ENCODE measurements at places on chromosomes 6 and 20.

DNA sequence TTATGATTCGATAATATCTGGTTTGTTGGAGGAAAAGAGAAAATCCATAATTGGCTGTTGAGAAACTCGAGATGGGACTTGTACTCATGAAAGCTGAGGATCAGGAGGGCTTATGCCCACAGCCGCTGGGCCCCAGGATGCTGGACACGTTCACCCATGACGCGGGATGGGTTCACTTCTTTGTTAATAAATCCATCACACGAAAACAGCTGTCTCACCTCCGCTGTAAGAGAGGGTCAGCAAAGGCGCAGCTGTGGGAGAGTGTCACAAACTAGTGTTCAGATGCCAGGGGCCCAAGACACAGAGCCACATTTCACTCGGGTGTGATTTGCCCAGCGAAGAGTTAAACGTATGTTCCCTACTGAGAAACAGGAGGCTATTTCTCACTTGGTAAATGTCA, 315.1 kb downstream of the THBS2 start:
- no peak for DNase-seq

DNA sequence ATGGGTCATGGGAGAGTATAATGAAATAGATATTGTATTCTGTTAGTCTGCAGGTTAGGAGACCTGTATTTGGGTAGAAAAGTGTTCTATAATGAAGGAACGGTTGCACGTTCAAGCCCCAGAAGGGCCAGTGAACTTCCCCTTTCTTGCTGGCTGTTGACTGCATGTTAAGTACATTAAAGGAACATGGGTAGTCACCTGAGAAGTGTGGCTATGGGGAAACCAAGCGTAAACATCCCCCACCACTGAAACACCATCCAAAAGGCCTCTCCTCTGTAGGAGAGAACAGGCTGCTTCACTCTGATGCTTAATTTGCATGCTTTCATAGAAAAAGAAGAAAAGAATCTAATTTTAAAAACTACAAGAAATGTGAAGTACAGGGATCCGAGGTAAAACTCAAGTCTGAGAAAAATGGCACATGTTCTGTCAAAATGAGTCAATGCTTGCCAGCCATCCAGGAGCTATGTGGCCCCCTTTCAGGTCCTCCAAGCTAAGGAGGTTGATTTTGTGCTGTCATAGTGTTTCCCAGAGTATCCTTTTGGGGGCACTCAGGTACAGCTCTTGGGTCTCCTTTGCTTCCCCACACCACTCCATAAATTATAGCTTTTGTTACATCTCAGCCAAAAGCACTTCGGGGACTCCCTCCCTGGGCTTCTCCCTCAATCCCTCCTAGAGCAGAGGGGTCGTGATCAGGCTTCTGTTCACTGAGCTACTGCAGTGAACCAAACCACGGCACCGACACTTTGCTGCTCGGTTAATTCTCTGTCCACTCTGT, 283.7 kb upstream of the AGPAT4 start:
- no peak for DNase-seq

DNA sequence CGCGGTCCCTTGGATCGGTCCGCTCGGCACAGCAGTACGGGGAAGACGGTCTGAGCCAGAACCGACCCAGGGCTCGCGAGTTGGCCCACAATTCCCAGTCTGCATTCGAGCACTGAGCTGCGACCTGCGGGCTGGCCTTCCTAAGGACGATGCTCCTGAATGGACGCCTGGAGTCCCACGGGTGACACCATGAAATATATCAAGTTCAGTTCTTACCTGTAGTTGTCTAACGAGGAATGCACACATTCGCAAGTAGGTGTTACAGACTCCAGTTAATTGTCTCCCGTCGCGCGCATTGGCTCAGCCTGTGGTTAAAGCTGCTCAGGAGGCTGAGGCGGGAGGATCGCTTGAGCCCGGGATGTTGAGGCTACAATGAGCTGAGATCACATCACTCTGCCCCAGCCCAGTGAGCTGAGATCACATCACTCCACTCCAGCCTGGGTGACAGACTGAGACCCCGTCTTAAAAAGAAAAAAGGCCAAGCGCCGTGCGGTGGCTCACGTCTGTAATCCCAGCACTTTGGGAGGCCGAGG, 802 bp downstream of the PEX7 start:
- DNase-seq: no peak

GRCh38 chr6:27693766-27694546, 218.2 kb downstream of the OR2B2 start:
- DNase-seq: no peak

DNA sequence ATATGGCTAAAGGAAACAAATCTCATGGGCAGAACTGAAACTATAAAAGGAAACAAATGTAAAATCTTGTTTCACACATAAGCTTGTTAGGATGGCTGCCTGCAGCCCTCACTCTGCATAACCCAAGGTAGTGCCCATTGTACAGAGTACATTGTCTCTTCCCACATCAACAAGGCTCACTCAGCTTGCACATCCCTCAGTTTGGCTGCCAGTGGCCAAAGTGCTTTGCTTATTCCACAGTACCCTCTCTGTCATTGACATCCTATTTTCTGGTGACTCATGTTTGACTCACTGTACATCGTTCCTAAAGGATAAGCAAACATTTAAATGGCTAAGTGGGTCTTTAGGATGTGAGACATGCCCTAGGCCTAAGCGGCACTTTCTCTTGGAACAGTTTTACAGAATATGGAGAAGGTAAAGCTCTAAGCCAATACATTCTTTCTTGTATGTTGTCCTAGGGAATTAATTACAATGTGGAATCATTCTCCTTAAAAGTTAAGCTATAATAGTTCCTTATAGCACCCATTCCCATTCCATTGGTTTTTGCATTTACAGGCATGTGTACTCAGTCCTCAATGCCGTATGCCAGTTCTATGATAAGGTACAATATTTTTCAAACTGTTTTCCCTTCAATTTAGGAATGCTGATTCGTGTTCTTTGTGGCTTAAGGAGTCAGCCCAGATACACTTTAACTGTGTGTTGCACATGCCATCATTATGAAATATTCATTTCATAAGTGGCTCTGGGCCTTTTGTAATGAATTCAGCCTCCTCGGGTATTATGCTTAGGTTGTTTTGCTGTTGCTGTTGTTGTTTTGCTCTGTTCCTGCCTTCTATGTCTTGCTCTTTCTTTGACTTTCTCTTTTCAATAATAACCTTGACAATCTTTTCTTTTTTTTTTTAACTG, 5.5 kb downstream of the ANKEF1 start:
- DNase-seq: peak; percentile 10

DNA sequence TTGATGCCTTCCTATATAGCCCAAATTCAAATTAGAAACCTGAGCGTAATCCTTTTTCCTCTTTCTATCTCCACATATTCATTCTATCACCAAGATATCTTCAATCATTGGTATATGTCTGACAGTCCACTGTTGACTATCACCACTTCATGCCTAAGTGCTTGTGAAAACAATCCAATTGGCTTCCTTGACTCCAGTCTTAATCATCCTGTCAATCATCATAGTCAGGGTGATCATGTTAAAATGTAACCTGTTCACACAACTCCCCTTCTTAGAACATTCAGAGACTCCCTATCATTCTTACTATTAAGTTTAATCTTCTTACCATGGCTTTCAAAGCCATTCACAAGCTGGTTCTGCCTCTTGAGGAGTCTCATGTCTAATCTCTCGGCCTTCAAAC, 616.7 kb downstream of the PHF3 start:
- no peak for DNase-seq

DNA sequence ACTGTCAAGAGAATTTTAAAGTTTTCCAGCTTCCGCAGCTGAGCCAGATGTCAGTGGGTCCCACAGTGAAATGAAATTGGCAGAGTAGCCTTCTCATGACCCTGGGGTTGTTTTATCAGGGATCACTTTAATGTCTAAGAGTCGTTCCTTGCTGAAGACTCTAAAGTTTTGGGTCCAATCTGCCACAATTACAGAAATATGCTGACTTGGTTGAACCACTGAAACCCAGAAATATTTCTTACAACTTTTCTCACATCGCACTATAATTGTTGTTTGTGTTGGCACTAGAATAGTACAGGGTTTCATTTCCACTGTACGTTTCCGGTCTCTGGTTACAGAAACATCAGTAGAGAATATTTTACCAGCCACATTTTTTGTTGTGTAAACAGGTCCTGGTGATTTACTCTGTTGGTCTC, 109.0 kb downstream of the HMGCLL1 start:
- DNase-seq: no peak

DNA sequence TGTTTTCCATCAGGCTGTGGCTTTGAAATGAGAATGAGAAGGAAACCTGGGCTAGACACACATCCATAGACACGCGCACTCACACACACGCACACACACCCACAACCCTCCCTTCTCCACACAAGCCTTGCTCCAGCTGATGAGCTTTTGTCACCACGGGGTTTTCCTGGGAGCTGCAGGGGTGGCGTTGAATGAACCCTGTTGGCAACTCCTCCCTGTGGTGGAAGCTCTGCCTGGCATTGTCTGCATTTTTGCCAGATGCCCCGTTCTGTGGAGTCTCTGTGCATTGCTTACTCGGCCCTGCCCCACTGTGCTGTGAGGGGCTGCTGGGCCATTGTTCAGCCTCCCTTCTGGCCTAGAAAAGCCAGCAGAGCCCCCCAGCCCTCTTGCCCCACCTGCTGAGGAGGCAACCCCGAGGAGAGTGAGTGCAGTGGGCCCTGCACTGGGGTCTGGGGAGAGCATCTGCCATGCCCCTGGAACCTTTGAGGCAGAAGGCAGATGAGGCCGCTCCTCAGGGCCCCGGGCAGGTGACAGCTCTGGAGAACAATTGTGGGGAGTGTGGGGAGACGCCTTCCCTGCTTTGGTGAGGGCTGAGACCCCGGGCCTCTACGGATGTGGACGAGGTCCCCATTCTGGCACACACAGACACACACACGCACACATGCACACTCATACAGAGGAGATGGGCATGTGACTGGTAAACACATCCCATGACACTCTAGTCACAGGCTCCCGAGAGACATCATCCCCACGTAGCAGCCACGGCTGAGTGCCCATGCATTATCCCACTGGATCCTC, 9.9 kb downstream of the ADIG start:
- DNase-seq: no peak

DNA sequence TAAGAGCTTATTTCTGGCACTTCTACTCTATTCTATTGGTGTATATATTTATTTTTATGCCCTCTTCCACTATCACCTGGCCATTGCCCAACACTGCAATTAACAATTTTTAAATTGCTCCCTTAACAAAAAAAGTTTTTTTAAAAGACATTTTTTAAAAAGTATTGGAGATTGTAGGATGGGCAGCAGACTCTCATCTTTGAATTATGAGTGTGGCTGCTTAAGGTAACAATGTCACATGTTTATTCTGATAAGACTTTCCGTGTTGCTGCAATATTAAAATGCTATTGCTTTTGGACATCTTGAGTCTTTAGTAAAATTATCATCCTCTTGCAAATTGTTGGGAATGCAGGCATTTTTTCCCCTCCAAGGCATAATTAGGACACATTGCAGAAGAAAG, 31.4 kb downstream of the SMOC2 start:
- no peak for DNase-seq

- no peak for DNase-seq
Measured at GRCh38 chr20:17972121-17972520, 3.3 kb downstream of the MGME1 start.

DNA sequence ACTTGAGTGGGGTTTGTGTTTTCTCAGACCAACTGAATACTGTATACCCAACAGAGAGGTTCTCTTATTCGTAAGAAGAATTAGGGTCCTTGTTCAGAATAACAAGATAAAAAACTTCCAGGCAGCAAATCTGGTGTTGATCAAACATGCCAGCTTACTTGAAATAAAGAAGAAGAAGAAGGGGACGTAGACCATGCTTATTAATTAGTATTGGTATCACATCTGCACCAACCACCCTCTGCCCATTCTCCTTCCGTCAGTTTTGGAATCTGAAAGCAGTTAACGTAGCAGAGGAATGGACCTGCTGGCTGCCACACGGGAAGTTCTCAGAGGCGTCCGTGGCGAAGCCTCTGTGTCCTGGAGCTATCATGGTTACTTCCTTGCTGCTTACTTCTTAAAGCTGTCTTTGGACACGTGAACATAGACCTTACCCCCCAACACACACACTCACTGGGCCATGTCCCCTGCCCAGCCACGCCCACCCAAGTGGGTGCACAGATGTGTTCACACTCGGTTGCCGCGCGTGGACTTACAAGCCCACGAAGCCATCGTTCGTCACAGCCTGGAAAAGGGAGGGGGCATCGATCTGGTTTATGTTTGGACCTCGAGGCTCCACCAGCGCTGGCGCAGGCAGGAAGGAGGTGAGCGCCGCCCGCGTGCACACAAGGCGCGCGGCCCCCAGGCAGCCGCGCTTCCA, 4.1 kb upstream of the DLL1 start:
- no peak for DNase-seq

GRCh38 chr6:24233813-24234442, 107.9 kb downstream of the NRSN1 start:
- no peak for DNase-seq

DNA sequence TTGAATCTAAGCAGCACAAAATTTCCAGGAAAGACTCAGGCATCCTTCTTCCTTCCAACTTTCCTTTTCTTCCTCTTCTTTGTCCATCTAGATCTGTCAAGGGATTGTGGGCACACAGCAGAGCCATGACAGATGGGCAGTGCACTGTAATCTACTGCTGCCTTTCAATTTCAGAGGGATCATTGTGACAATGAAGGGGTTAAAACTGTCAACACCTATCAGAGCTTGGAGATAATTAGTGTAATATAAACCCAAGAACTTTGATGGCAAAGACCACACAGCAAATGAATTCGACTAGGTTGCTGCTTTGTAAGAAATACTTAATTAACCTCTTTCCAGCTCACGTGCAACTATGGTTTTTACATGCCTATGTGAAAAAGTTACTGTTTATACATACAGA, 55.0 kb downstream of the SAMD5 start:
- no peak for DNase-seq

DNA sequence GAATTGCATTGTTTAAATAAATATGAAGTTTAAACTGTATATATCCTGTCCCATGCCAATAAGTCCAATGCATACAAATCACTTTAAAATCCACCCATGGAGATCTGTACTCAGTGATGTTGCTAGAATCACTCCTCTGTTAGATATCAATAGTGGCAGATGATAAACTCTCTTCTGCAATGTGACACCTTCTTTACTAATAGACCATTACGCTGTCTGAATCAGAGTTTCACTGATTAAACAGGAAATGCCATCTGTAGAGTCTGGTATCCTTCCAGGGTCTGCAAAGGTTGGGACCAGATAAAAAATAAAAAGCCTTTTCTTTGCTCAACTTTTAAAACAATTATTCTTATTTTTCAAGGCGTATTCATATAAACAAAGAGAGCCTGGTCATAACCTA, 134.5 kb downstream of the EDN3 start:
- no peak for DNase-seq

GRCh38 chr20:17615645-17616479, 46.0 kb downstream of the DSTN start:
- DNase-seq: peak; percentile 17

GRCh38 chr6:14918200-14918907, 327.5 kb upstream of the JARID2 start:
- peak; percentile 42 for DNase-seq

DNA sequence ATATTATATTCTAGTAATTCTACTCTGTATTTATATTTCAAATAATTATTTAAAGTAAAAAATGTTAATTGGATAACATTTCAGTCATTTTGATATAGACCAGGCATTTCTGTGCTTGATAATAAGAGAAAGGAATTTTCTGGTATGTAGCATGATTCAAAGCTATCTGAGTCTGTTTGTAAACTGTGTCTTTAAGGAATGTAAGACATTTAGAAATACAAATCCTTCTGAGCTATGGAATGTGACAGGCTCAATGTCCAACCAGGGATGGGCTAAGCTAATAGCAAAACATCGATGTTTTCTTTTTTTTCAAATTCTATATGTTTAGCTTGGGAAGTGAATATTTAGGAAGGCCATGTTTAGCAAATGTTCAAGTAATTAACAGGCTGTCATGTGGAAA, 41.5 kb upstream of the FAM83B start:
- no peak for DNase-seq
